Activated T-cell treated with anti-CD3 and anti-CD28 coated beads, Interleukin-2, amount 50 U/mL, for 72 hours (primary cell): ENCODE measurements at places on chromosomes 12 and 14. TPM values are rescaled to one million over a fixed set of nuclear protein-coding genes. Genes with fewer than 3 reads are reported as not detected.

Gene FGF6
- total RNA-seq = not detected

Gene CACNA1C
- total RNA-seq = 0.14 TPM

Gene TSHR
- not detected for total RNA-seq

Gene LUM
- total RNA-seq = not detected

DNA sequence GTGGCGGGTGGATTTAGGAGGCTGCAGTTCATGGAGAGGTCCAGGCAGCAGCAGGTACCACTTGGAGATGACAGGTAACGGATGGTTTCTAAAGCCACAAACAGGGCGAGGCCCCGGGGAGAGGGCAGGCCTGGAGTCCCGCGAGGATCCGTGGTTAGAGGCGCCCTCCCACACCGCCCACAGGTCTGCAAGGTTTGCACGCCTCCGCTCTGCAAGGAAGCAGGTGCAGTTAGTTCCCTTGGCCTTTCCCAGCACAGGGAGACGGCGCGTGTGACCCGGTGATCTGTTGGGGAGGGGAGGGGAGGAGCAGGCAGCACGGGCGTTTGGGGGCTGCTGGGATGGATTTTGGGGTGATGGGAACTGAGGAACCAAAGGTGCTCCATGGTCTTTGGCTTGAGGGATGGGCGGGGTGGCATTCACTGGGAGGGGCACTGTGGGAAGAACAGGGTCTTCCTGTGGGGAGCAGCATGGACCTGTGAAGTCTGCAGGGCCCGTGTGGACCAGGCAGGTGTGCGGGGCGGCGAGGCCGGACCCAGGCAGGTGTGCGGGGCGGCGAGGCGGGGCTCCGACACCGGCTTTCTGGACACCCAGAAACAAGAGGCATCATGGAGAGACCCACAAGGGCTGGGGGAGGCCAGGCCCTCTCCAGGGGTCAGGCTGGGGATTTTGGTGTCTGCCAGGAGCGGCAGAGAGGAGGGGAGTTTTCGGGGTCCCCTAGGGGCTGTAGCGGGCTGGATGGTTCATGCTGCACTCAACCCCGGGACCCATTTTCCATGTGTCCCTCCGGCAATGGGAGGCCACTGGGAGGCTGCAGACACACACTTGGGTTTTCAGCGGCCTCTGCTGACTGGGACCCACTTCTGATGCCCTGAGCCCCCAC is 29.1 kb downstream of the NOC4L start:
- no peak for DNase-seq
- H3K27me3 ChIP-seq = peaks cover 12% of the 10 kb centered on the region
- no peak overlapping the region for H3K4me3 ChIP-seq
- no peaks in the 10 kb centered on the region for H3K36me3 ChIP-seq
- no peak overlapping the region for H3K27ac ChIP-seq

Gene NANOG
- total RNA-seq = not detected

Gene KRT3
- total RNA-seq = not detected

DNA sequence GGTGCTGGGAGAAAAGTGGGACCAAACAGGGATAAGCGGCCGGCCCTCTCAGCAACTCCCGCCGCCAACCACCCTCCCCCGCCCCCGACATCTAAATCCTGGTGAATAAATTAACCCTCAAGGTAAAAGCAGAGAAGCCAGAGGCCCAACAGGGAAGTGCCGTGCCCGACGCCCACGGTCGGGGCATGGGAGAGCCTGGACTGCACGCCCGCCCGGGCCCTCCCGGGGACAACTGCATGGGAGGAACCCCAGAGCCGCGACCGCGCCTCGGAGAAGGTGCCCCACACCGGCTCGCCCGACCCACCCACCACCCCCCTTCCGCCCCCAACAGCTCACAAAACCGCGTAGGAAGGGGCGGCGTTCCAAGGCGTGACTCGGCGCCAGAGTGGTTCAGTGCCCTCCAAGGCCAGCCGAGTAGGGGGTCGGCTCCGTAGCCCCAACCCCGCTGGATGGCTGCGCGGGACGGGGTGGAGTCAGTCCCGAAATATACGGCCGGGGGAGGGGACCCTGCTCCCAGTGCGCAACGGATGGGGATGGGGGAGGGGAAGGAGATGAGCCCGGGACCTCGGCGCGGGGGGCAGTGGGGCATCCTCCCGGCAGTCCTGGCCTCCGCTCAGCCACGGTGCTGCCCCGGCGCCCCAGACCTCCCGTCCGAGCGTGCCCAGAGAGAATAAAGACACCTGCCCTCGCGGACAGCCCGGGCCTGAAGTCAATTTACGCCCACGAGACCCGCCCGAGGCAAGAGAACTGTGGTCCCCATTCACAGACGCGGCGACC is 732 bp downstream of the SLC25A29 start:
- H3K4me1 ChIP-seq = peaks cover 8% of the 10 kb centered on the region
- no peaks in the 10 kb centered on the region for H3K36me3 ChIP-seq
- peak overlapping the region; percentile 34 for H3K27ac ChIP-seq
- peak overlapping the region; percentile 86 for H3K4me3 ChIP-seq
- peaks cover 18% of the 10 kb centered on the region for H3K27me3 ChIP-seq
- DNase-seq = peak; percentile 46

- H3K4me3 ChIP-seq = no peak overlapping the region
- H3K27ac ChIP-seq = no peak overlapping the region
- no peak for DNase-seq
- H3K4me1 ChIP-seq = no peaks in the 10 kb centered on the region
- H3K27me3 ChIP-seq = peaks cover 45% of the 10 kb centered on the region
Observed at GRCh38 chr12:26231470-26231869, 36.1 kb downstream of the SSPN start.

DNA sequence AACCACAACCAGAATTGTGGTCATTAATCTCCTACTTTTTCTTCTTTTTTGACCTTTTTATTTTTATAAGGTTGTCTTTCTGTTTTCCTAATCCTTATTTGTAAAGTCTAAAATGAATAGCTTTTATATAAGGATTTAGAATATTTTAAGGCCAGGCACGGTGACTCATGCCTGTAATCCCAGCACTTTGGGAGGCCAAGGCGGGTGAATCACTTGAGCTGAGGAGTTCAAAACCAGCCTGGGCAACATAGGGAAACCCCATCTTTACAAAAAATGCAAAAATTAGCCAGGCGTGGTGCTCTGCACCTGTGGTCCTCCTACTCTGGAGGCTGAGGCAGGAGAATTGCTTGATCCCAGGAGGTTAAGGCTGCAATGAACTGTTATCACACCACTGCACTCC is 55.1 kb downstream of the IFT81 start:
- no peaks in the 10 kb centered on the region for H3K36me3 ChIP-seq
- H3K27ac ChIP-seq = no peak overlapping the region
- no peak overlapping the region for H3K4me3 ChIP-seq
- H3K4me1 ChIP-seq = no peaks in the 10 kb centered on the region

DNA sequence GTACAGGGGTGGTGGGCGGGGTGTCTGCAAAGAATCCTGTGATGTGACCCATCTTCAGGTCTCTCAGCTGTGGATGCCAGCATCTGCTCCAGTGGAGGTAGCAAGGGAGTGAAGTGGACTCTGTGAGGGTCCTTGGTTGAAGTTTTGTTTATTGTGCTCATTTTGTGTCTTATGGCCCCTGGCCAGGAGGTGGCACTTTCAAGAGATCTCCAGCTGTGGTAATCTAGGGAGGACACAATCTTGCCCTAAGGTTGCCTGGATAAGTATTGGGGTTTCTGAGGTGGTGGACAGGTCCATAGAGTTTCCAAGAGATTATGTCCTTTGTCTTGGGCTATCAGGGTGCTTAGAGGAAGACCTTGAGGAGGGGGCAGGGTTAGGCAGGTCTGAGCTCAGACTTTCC is 260.7 kb downstream of the CCDC59 start:
- H3K36me3 ChIP-seq = no peaks in the 10 kb centered on the region
- H3K27me3 ChIP-seq = no peaks in the 10 kb centered on the region
- no peak for DNase-seq
- no peak overlapping the region for H3K4me3 ChIP-seq
- H3K27ac ChIP-seq = no peak overlapping the region

- no peak overlapping the region for H3K4me3 ChIP-seq
- H3K36me3 ChIP-seq = no peaks in the 10 kb centered on the region
- no peak overlapping the region for H3K27ac ChIP-seq
- DNase-seq = no peak
- H3K27me3 ChIP-seq = peaks cover 8% of the 10 kb centered on the region
- H3K4me1 ChIP-seq = no peaks in the 10 kb centered on the region
Observed at GRCh38 chr12:96751626-96752025, 155.4 kb upstream of the NEDD1 start.

Gene KCNMB4
- 2.2 TPM for total RNA-seq

Gene KLHDC1
- 5.1 TPM for total RNA-seq

Gene MIP
- total RNA-seq = not detected
